ENCODE measurements at places on chromosomes 1 and 21.

GRCh38 chr1:34825455-34826091 lies 32.8 kb downstream of the GJA4 start:
- no peak for DNase-seq

- no peak for DNase-seq
These were observed 488.7 kb downstream of the PTBP2 start for GRCh38 chr1:97210307-97210706.

- no peak for DNase-seq
These were observed 61.4 kb upstream of the TNFSF18 start for GRCh38 chr1:173112129-173112528.

DNA sequence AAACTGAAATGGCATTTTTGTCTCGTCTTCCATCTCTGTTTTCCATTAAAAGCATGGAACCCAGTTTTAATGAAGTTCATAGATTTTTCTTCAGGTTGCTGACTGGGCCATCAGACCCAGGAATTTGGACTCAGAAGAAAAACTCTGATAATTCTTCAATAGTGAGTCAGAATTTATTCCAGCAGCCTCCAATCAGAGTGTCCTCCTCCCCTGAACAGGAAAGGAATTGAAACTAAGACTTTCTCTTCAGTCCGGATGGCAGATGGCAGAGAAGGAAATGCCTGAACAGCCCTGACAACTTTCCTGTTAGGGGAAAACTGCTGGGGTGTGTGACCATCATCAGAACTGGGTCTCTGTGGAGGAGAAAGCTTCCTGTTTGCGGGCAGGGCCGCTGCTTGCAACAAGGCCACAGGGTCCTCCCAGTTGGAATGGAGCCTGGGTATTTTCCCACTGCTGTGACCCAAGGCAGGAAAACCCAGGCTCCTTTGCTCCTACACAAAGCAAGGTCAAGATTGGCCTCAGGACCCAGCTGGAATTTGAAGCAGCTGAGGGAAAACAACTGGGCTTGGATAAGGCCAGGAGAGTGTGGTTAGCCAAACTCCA lies 20.7 kb downstream of the CD34 start:
- no peak for DNase-seq

DNA sequence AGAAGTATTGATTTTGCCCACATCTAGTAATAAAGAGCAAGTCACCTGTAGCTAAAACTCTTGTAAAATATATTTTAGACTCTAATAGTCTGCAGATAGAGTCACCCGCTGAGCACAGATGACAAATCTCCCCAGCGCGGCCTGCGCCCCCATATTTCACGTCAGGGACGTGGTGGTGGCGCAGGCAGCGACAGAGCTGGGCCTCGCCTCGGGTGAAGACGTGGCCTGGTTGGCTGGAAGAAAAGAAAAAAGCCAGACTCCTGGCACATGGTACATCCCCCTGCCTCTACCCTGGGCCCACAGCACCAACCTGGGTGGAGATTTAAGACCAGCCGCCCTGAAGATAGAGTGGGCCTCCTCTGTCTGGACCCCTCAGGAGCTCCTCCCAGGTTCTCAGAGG lies 6.0 kb upstream of the DMBX1 start:
- no peak for DNase-seq

GRCh38 chr1:9904596-9904995 lies 5.5 kb downstream of the CTNNBIP1 start:
- no peak for DNase-seq
